ENCODE measurements at places on chromosomes 7 and 10. TPM values are rescaled to one million over a fixed set of nuclear protein-coding genes. Genes with fewer than 3 reads are reported as not detected.

The C10orf105 gene
- 0.49 TPM for total RNA-seq

The ORC5 gene
- 19.9 TPM for total RNA-seq

- no peaks in the 10 kb centered on the region for H3K36me3 ChIP-seq
- no peaks in the 10 kb centered on the region for H3K4me1 ChIP-seq
- no peak for DNase-seq
- no peak overlapping the region for H3K27ac ChIP-seq
These were observed 458.8 kb upstream of the GHITM start for GRCh38 chr10:83680470-83680891.

- peaks cover 8% of the 10 kb centered on the region for H3K4me1 ChIP-seq
- DNase-seq: peak; percentile 56
- H3K36me3 ChIP-seq: no peaks in the 10 kb centered on the region
- H3K27ac ChIP-seq: no peak overlapping the region
These were observed 592.3 kb upstream of the GALNT17 start for GRCh38 chr7:70539617-70540016.

- no peaks in the 10 kb centered on the region for H3K27me3 ChIP-seq
- H3K27ac ChIP-seq: no peak overlapping the region
- no peaks in the 10 kb centered on the region for H3K36me3 ChIP-seq
- H3K4me1 ChIP-seq: no peaks in the 10 kb centered on the region
These were observed 6.1 kb upstream of the BLVRA start for GRCh38 chr7:43752411-43752810.

The CAMK2B gene
- total RNA-seq: 3.2 TPM

DNA sequence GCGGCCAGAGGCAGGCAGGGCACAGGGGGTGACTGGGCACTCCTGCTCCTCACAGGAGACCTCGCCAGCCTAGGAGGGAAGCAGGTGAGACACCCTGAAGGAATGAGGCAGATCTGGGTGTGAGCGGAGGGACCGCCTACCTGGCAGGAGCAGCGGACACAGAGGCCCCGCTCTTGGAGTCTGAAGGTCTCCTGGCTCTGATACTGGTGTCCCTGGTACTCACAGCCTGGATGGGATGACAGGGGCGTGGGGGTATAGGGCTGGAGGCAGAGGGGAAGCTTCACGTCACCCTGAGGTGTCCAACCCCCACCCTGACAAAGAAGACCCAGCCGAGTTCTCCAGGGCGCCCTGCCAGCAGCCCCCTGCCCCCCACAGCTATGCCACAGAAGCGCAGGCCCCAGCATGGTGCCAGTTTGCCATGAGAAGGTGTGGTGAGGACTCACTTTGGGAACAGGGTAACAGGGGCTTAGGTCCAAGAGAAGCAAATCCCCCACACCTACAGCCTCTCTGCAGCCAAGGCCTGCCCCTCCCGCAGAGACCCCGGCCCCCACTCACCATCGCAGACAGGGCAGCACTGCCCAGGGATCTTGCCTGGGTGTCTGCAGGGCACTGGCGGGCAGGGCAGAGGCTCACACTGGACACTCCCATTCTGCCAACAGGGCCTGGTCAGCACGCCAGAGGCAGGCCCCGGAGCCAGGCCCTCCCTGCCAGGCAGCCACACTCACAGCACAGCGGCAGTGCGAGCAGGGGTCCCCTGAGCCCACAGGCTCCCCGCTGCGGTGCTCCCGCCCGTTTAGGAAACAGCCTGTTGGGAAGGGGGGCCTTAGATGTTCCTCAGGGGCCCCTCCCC is 17.0 kb downstream of the KCP start:
- H3K4me1 ChIP-seq: peaks cover 28% of the 10 kb centered on the region
- no peaks in the 10 kb centered on the region for H3K36me3 ChIP-seq
- no peaks in the 10 kb centered on the region for H3K27me3 ChIP-seq
- H3K27ac ChIP-seq: no peak overlapping the region

DNA sequence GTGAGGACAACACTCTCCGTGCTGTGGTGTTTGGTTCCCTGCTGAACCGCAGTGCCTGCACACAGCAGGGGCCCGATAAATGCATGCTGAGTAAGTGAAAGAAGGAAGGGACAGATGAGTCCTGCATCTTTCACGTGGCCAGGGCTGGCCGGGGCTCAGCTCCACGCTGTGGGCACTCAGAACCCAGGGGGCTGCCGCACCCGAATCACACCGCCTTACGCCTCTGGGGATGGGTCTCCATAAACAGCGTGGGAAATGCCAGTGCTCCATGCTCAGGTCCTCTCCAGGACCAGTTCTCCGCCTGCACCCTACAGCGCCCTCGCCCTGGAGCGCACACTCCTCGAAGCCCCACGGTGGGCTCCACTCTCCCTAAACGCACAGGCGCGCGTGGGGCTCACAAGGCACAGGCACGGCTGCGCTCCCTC is 38.1 kb downstream of the RASGEF1A start:
- H3K4me3 ChIP-seq: peak overlapping the region; percentile 30
- DNase-seq: no peak
- H3K36me3 ChIP-seq: no peaks in the 10 kb centered on the region
- H3K27me3 ChIP-seq: peaks cover 4% of the 10 kb centered on the region
- H3K4me1 ChIP-seq: peaks cover 6% of the 10 kb centered on the region

The PCLO gene
- total RNA-seq: 10.8 TPM

- H3K4me1 ChIP-seq: peaks cover 61% of the 10 kb centered on the region
- H3K4me3 ChIP-seq: no peak overlapping the region
- no peaks in the 10 kb centered on the region for H3K27me3 ChIP-seq
- peak overlapping the region; percentile 99 for H3K27ac ChIP-seq
- H3K36me3 ChIP-seq: peaks cover 48% of the 10 kb centered on the region
- DNase-seq: no peak
These were observed 9.1 kb downstream of the KLF6 start for GRCh38 chr10:3775696-3776551.

GRCh38 chr10:116716381-116716780 is 26.0 kb downstream of the HSPA12A start:
- no peaks in the 10 kb centered on the region for H3K36me3 ChIP-seq
- no peak overlapping the region for H3K4me3 ChIP-seq
- no peaks in the 10 kb centered on the region for H3K27me3 ChIP-seq
- H3K4me1 ChIP-seq: peaks cover 32% of the 10 kb centered on the region

The FZD8 gene
- total RNA-seq: 7.6 TPM

The PLAC9 gene
- 61.4 TPM for total RNA-seq

The CHST15 gene
- total RNA-seq: 27.0 TPM

- H3K36me3 ChIP-seq: no peaks in the 10 kb centered on the region
- H3K27ac ChIP-seq: no peak overlapping the region
- no peak for DNase-seq
- H3K27me3 ChIP-seq: no peaks in the 10 kb centered on the region
These were observed 231.8 kb downstream of the AHR start for GRCh38 chr7:17530244-17530643.

The GFRA1 gene
- total RNA-seq: 57.7 TPM

- peaks cover 47% of the 10 kb centered on the region for H3K36me3 ChIP-seq
- no peak overlapping the region for H3K27ac ChIP-seq
- H3K4me1 ChIP-seq: no peaks in the 10 kb centered on the region
- no peaks in the 10 kb centered on the region for H3K27me3 ChIP-seq
These were observed 34.5 kb downstream of the PAXIP1 start for GRCh38 chr7:154968336-154969001.

DNA sequence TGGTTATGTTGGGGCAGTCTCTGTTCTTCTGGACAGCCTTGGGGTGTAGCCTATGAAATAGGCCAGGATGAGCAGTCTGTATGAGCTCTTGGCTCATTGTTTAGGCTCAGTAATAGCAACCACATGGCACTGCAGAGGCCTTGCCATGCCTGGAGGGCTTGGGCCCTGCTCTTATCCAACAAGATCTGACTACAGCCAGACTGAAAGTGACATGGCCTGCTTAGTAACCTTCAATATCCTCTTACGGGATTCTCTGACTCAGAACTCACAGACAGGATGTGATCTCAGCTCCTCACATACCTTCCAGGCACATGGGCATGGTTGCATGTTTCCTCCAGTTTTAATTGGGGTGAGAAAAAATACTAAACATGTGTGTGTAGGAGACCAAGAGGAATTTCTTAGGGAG is 289.3 kb downstream of the PTEN start:
- DNase-seq: no peak
- no peaks in the 10 kb centered on the region for H3K36me3 ChIP-seq
- H3K4me1 ChIP-seq: peaks cover 23% of the 10 kb centered on the region
- H3K27me3 ChIP-seq: no peaks in the 10 kb centered on the region
- H3K27ac ChIP-seq: peak overlapping the region; percentile 24

DNA sequence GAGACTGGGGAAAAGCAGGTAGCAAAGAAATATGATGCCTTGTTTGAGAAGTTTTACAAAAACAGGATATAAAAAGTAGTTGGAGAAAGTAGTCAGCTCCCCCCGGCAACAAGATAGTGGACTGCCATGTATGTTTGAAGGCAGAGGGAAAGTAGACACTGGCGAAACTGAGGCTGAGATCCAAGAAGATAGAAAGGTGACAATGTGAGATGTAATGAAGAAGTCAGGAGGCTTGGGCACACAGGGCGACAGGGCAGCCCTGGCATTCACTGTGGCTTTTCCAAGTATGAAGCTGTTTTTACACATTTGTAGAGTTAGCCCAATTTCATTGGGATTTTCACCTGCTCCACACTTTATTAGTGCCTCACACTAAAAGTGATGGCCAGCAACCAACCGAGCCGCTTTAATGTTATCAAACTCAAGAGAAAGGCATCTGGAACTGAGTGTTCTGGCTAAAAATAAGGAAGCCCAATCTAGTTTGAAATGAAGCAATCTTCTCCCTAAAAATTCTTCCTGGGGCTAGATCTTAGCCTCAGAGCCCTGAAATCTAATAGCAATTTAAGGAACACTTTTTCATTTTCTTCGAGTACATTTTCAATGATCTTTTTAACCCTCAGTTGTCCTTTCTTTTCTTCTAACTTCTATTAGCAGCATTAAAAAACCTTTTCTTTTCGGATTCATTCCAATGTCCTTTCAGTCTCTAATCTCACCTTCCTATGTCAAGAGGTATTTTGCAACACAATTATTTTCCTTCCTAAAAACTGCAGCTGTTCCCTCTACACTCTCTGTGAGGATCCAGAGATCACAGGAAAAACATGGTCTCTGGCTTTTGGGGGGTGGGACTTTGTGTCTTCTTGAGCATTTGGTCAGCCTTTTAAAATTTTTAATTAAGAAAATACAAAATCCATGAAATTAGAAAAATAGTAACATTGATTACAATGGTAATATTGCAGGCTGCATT is 108.0 kb downstream of the RNLS start:
- no peaks in the 10 kb centered on the region for H3K36me3 ChIP-seq
- no peak overlapping the region for H3K4me3 ChIP-seq
- H3K27ac ChIP-seq: no peak overlapping the region
- no peaks in the 10 kb centered on the region for H3K27me3 ChIP-seq
- no peak for DNase-seq

GRCh38 chr7:143256932-143257331 is 6.3 kb upstream of the GSTK1 start:
- no peaks in the 10 kb centered on the region for H3K27me3 ChIP-seq
- no peaks in the 10 kb centered on the region for H3K4me1 ChIP-seq
- DNase-seq: no peak
- H3K36me3 ChIP-seq: no peaks in the 10 kb centered on the region
- H3K27ac ChIP-seq: no peak overlapping the region
- H3K4me3 ChIP-seq: no peak overlapping the region

GRCh38 chr7:137073571-137074325 is 205.3 kb downstream of the CHRM2 start:
- H3K4me1 ChIP-seq: no peaks in the 10 kb centered on the region
- H3K4me3 ChIP-seq: no peak overlapping the region
- no peaks in the 10 kb centered on the region for H3K36me3 ChIP-seq
- DNase-seq: no peak
- H3K27me3 ChIP-seq: no peaks in the 10 kb centered on the region
- no peak overlapping the region for H3K27ac ChIP-seq

GRCh38 chr10:129809841-129810240 is 154.2 kb downstream of the EBF3 start:
- H3K27ac ChIP-seq: no peak overlapping the region
- DNase-seq: peak; percentile 55
- no peaks in the 10 kb centered on the region for H3K4me1 ChIP-seq
- no peaks in the 10 kb centered on the region for H3K27me3 ChIP-seq

The RSPH10B2 gene
- 5.2 TPM for total RNA-seq

The OR6B1 gene
- total RNA-seq: not detected

DNA sequence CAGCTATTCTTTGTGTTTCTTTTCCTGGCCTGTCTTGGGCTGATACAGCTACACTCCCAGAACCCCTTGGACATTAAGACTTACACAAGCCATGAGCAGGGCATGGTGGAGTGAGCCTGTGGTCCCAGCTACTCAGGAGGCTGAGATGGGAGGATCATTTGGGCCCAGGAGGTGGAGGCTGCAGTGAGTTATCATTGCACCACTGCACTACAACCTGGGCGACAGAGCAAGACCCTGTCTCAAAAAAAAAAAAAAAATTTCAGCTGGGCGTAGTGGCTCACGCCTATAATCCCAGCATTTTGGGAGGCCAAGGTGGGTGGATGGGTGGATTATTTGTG is 13.6 kb upstream of the FOXK1 start:
- H3K27me3 ChIP-seq: no peaks in the 10 kb centered on the region
- no peak overlapping the region for H3K27ac ChIP-seq
- H3K4me1 ChIP-seq: no peaks in the 10 kb centered on the region
- H3K36me3 ChIP-seq: no peaks in the 10 kb centered on the region
- no peak overlapping the region for H3K4me3 ChIP-seq

The PHYH gene
- total RNA-seq: 15.2 TPM

The IGFBP1 gene
- 1.7 TPM for total RNA-seq

DNA sequence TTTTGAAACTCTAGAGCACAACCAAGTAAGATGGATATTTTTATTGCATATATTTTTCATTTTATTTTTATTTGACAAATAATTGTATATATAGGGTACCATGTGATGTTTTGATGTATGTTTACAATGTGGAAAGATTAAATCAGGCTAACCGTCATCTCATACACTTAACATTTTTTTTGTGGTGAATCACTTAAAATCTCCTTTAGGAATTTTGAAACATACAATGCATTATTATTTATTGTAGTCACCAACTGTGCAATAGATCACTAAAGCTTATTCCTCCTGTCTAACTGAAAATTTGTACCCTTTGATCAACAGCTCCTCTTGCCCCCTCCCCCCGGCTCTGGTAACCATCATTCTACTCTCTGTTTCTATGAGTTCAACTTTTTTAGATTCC is 77.2 kb downstream of the DNAH11 start:
- no peak overlapping the region for H3K4me3 ChIP-seq
- H3K27me3 ChIP-seq: no peaks in the 10 kb centered on the region
- no peak for DNase-seq
- H3K4me1 ChIP-seq: no peaks in the 10 kb centered on the region
- no peaks in the 10 kb centered on the region for H3K36me3 ChIP-seq
